Inflammatory macrophage (primary cell): ENCODE measurements at places on chromosomes 3 and 15.

GRCh38 chr3:98531622-98532274, at the start of gene GPR15:
Gene GPR15 (plus strand): TSS chr3:98531978. CDS start chr3:98532034, 56 bp downstream.
- no peak for DNase-seq

GRCh38 chr3:56610669-56611335, 53.8 kb downstream of the CCDC66 start:
- no peak for DNase-seq

DNA sequence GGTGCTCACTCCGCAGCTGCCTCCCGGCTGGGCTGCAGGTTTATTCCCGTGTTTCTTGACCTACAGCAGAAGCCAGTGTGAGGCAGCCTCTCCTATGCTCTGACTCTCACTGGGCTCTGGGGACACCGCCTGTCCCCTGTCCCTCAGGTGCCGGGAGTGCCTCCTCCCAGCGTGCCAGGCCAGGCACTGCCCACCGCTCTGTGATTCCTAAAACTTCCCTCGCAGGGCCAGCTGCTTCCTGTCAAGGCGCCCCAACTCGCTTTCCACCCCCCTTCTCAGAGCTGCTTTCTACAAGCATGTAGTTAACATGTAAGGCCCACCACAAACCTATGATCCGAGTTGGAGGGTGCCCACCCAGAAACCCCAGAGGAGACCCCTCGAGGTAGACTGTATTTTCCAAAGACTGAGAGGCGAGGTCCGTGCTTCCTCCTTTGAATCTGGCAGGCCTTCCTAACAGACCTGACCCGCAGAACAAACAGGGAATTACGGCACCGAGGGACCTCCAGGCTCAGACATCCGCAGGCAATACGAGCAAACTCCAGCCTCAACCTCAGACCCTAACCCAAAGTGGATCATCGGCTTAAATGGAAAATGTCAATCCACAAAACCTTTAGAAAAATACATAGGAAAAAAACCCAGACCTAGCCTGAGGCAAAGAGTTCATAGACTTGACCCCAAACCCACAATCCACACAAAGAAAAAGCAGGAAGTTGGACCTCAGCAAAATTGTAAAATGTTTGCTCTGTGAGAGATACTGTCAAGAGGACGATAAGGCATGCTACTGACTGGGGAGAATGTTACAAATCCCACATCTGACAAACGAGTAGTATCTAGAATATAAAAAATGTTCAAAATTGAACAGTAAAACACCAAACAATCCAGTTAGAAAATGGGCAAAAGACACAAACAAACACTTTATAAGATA, 121.3 kb upstream of the IQSEC1 start:
- DNase-seq: no peak

DNA sequence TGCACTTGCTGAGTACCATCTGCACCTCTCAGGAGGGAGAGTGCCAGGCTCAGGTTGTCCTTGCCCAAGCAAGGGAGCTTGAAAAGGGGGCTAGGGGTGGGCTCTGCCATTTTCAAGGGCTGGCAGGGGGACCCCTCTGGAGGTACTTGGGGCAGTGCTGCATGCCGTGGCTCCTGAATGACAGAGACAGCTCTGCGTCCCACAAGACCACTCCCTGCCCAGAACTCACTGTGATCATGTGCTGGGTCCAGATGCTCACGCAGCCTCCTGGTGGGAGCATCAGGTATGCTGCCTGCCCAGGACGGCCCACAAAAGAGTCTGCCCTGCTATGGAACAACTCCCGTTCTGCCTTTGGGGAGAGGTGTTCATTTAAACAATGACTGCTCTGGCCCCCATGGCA, 165.2 kb downstream of the GOLGA6L4 start:
- DNase-seq: no peak

DNA sequence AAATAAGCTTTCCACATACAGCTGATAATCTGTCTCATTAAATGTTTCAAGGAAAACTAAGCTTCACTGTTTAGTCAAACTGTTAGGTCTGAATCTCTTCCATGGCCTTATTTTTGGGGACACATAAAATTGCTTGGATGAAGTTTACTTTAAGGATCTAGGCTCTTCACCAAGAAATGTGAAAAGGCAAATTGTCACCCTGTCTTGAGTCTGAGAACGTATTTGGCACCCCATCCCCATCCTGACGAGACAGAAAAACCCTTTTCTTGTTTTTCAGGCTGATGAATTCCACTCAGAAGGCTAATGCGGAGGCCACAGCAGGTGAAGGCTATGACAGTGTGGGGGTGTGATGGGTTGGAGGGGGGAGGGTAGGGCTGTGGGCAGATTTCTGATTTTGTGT, 226.6 kb downstream of the GREM1 start:
- DNase-seq: no peak

- no peak for DNase-seq
Observed at GRCh38 chr3:126166009-126166408, 14.4 kb downstream of the ALDH1L1 start.

DNA sequence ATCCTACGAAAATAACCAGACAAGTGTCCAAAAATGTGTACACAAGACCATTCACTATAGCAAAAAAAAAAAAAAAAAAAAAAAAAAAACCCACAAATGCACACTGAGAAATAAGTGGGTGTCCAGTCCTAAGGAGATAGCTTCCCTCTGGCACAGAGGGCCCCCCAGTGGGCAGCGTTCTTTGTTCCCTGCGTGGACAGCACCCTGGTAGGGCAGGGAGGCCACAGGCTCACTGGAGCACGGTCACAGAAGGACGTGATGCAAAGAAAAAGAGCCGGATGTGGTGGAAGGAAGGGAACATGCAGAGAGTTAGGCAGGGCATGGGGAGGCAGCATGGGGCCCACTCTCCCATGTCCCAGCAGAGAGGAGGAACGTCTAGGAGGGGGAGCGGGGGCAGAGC, 210.7 kb upstream of the NSMCE3 start:
- DNase-seq: no peak

GRCh38 chr3:147377412-147378367, 28.7 kb downstream of the ZIC4 start:
- no peak for DNase-seq

GRCh38 chr15:100972975-100973350, 53.8 kb downstream of the LRRK1 start:
- DNase-seq: no peak

GRCh38 chr3:71172951-71173350, 410.6 kb downstream of the FOXP1 start:
- DNase-seq: peak; percentile 69

GRCh38 chr3:50447290-50447840, 56.1 kb downstream of the CACNA2D2 start:
- peak; percentile 89 for DNase-seq

DNA sequence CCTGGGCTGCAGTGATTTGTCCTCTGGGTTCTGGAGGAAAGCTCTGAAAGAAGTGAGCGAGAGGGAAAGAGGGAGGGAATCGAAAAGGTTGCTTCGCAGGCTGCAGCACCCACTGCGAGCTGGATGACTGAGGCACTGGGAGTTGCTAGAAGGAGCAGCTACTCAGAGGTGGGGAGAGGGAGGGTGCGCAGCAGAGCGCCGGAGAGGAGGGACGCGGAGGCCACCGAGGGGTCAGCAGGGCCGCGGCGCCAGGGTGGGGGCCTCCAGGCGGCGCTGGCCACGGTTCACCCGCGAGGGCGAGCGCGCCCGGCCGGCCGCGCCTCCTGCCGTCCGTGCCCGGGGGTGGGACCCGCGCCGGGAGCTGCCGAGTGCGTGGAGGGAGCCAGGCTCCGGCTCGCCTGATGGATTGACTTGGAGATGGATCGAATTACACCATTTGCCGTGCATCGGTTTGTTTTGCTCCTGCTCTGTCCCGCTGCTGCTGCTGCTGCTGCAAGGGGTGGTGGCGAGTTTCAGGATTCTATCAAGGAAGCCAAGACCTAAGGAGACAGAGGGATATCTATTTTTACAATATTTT, at the start of gene SEMA6D:
SEMA6D (plus strand) TSS at position 470 of the 577 bp plus-strand sequence. CDS start 42,294 bp downstream, outside the sequence.
- DNase-seq: no peak

DNA sequence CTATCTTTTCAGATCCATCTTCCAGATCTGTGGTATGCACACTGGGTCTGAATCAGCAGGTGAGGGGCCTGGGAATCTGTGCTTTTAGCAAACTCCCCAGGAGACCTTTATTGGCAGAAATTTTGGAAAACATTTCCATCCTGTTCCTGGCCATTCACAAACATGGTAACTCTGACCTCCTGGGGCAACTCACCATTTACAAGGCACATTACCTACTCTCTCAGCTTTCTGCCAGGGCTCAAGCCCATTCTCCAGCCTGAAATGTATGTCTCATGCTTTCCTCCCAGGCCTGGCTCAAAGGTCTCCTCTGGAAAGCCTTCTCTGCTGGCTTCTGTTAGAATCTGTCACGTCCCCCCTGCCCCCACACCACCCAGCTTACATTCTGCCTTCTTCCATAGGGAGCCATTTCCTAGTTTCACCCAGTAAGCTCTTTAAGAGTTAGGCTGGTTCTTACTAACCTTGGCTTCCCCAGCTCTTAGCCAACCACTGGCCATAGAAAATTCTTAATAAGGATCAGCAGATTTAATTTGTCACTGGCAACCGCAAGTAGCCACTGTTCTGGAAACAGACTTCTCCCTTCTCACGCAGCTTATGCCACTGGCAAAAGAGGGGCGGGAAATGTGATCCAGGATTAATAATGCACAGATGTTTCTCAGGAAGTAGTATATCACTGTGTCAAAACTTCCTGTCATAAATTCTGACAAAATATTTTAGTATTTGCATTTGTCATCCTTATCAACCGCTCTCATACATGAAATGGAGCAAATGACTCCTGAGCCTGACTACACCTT, 55.0 kb downstream of the RORA start:
- no peak for DNase-seq

DNA sequence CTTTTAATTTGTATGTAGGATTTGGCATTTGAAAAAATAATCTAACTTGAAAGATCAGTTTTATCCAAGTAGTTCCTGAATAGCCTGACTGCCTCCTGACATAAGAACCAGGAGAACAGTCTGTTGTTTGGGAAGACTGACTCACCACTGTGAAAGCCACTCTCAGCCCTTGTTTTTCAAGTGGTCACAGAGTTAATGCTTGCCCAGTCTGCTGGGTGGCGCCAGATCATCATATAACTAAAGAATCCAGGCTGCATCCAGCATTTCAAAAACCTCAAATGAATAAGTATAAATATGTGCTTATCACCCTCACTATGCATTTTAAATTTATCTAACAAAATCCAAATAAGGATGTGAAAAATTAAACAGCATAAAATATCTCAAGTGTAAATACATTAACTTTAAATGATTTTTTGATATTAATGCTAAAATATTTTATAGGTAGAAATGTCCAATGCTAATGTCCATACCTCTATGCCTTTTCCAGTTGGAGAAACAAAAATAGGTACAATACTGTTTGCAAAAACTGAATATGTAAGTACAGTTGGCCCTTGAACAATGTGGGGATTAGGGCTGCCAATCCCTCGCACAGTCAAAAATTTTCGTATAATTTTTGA, 26.9 kb upstream of the ZBBX start:
- peak; percentile 61 for DNase-seq

GRCh38 chr3:64238971-64239667, 13.9 kb upstream of the PRICKLE2 start:
- no peak for DNase-seq

GRCh38 chr15:101316529-101316928, 21.5 kb upstream of the SNRPA1 start:
- no peak for DNase-seq

- DNase-seq: no peak
Observed at GRCh38 chr3:135050536-135050935, 255.5 kb downstream of the EPHB1 start.

- peak; percentile 86 for DNase-seq
Observed at GRCh38 chr3:172029425-172030098, 9.8 kb upstream of the FNDC3B start.

- DNase-seq: no peak
Observed at GRCh38 chr3:53259427-53260259, 3.8 kb upstream of the TKT start.

DNA sequence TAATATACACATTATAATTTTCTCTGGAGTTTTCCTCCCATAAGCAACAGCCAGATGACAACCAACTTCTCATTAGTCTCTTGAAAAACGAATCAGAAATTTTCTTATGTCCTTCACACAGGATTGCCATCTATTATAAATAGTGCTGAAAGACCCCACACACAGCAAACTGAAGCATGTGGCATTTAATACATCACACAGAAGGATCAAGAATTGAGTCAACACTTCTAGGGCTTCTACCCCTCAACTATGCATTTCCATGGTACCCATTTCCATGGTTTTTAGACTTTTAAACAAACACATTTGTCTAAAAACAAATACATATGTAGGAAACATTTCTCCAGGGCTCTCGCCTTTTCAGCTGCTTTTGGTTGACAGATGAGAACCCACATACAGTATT, 282.1 kb downstream of the ZBTB20 start:
- no peak for DNase-seq

DNA sequence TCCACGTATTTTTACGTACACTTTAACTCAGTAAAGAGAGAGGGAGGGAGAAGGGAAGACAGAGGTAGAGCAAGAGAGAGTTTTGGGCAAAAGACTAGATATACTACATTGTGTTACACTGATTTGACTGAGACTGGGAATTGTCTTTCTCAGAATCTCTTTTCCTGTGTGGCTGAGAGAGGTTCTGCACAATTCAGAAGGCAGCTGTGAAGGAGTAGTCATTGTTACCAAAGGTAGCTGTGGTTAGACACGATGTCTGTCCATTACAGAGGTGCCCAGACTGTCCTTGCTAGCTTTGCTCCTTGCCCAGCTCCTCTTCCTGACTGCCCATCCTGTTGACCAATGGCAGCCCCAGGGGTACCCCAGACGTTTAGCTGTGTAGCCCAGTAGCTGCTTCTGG, 577.5 kb upstream of the CBLB start:
- no peak for DNase-seq

DNA sequence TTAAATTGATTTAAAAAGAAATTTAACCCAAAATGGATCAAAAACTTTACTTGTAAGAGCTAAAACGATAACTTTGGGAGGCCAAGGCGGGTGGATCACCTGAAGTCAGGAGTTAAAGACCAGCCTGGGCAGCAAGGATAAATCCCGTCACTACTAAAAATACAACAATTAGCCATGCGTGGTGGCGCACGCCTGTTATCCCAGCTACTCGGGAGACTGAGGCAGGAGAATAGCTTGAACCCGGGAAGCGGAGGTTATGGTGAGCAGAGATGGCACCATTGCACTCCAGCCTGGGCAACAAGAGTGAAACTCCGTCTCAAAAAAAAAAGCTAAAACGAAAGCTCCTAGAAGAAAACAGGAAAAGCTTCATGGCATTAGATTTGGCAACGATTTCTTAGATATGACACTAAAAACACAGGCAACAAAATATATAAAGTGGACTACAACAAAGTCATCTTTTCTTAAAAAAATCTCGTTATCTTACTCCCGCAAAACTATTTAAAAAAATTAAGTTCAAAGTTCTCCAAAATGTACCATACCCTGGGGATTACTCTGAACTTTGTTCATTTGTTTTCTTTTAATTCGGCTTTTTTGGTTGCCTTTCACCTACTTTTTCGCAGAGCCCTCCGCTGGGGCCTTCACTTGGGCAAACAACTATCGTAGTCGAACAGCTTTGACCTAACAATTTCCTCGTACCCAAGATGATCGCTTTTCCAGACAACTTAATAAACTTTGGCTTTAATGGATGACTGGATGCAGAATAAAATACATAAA, 2.9 kb downstream of the HDDC3 start:
- no peak for DNase-seq

- DNase-seq: peak; percentile 34
Observed at GRCh38 chr15:69504352-69505040, 51.9 kb downstream of the RPLP1 start.
